ENCODE measurements at places on chromosomes 7 and 10.
A peak's percentile ranks its signal among the peaks of the same experiment; 100 is the strongest.

GRCh38 chr7:135998081-135998480 is 20.9 kb upstream of the MTPN start:
- DNase-seq = no peak

- DNase-seq = no peak
Observed at GRCh38 chr10:60862517-60862916, 81.5 kb downstream of the RHOBTB1 start.

DNA sequence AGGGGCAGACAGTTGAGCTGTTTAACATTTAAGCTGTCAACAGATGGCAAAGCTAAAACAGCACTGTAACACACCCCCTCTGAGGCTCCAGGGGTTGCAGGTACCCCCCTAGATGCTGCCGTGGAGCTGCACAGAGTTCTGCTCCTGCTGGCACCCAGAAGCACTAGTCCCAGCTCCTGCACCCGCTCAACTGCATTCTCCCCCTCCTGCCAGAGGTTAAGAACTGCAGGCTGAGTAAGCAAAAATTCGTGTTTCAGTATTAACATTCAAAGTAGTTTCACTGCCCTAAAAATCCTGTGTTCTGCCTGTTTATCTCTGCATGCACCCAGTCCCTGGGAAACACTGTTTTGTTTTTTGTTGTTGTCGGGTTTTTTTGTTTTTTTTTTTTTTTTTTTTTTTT is 790.8 kb upstream of the KCND2 start:
- no peak for DNase-seq

GRCh38 chr10:92995509-92995908 is 65.1 kb upstream of the CYP26C1 start:
- DNase-seq = no peak

DNA sequence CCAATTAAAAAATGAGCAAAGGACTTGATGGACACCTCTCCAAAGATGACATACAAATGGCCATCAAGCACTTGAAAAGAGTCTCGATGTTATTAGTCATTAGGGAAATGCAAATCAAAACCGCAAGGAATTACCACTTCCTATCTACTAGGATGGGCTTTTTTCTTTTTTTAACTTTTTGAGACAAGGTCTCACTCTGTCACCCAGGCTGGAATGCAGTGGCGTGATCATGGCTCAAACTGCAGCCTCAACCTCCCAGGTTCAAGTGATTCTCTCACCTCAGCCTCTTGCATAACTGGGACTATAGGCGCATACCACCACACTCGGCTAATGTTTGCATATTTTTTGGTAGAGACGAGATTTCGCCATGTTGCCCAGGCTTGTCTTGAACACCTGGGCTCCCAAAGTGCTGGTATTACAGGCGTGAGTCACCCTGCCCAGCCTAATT is 13.6 kb downstream of the NKX1-2 start:
- DNase-seq = no peak

GRCh38 chr7:778968-779451 is 51.9 kb upstream of the PRKAR1B start:
- no peak for DNase-seq

- no peak for DNase-seq
Observed at GRCh38 chr7:151403764-151404163, 6.1 kb downstream of the WDR86 start.

DNA sequence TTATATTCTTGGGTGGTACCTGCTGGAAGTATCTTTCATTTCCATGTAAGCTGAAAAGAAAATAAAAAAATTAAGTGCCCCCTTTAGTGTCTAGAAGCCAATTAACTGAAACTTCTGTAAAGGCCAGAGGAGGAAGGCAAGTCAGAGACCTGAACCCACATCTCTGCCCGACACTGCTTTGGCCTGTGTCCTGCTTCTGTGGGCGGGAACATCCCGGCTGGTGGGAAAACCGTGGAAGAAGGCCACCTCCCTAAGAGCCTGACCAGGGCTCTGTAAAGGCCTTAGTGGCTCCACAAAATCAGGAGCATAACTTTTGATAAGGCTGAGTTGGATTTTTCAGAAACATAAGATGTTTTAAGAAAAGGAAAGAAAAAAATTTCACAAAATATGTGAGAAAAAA is 9.4 kb downstream of the CPXM2 start:
- no peak for DNase-seq

DNA sequence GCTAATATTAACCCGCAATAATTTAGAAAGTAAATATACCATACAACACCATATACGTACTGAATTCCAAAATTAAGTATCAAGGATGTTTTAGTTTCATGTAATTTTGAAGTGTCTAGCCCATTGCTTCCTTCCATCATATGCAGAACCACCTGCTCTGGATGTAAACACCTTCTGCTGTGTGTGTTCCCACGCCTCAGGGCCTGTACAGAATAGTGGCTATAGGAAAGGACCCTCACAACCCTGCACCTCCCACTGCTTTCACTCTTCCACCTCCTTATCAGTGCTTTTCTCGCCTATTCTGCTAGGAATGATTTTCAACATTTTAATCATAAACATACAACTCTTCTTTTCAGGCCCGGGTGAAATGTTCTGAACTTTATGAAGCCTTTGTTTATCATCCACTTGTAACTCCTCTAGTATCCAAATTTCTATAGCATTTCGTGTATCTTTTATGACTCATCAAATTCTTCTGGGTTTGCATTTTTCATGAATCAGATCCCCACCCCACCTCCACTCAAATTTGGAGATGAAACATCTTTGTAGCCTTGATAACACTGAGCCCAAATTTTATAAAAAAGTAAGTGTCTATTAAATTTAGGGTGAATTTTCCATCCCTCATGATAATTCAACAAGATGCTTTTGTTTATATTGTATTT is 1106.8 kb upstream of the C7orf33 start:
- DNase-seq = no peak

DNA sequence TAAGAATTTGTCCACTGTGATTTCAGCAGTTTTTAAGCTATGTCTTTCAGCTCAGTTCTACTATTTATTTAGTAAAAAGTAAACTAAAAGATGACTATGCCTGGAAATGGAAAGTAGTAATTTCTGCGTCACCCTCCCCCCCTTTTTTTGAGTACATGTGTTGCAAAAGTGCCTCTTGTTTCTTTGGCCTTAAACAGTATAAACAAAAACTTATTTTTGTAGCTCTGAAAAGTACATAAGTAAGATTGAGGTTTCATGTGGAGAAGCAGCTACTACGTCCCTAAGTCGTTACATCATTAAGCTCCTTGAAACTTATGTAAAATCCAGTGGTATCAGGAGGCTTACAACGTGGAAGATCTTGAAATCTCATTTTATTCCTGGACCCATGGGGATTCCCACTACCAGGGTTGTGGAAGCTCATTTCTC is 46.3 kb upstream of the HBP1 start:
- no peak for DNase-seq

DNA sequence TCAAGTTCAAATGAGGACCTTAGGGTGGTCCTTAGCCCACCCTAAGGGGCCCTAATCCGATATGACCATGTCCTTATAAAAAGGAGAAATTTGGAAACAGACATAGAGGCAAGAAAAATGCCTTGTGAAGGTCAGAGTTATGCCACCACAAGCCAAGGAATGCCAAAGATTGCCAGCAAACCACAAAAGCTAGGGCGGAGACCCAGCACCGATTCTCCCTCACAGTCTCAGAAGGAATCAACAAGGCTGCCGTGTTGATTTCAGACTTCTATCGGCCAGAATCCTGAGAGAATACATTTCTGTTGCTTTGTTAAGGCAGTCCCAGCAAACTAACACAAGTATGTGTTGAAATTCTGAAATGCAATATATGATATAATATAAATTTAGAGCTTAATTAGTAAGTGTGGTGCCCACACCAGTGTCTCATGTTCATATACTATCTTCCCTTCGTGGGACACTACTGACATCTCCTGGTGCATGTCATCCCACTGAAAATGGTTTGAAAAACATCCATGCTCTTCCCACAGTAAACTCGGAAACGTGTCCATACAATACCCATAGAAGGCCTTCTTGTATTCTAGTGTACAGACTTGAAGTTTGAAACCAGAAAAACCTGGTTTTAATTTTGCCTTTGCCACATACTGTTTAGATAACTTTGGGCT is 349.0 kb downstream of the TNS3 start:
- no peak for DNase-seq

DNA sequence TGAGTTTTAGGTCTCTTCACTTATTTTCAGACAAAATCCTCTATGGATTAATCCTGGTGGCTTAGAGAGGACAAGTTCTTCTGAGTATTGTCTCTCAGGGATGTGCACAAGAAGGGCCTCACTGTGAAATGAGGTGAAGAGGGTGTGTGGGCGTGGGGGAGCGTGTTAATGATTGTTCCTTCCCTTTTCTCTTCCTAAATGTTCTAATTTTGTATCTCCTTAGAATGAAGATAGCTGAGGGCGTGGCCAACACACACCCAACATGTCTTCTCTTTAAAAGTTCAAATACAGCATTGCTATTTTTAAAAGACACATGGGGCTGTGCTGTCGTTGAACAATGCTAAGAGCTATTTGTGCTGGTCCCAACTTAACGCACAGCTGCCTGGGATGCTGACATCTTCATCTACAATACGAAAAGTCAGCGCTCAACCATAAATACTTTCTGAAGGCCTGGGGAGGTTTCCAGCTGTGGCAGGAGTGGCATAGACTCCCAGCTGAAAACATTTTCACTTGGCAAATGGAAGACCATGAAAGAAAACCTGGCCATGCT is 135.9 kb downstream of the JCAD start:
- no peak for DNase-seq

DNA sequence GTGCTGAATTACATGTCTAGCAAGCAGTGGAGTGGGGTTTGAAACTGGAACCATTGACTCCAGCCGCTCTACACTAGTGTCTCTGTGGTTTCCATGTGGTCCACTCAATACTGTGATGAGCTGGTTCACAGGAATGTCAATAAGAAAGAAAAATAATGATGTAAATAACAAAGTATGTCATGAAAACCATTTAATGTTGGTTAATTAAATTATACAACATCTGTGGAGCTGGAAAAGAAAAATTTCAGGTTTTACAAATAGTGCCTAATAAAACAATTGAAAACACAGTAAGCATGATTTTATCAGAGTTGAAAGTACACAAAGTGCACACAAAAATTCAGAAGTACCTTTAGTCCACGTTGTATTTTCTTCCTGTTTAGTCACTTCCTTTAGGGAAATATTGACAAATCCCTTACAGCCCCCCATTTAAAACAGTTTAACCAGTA is 28.7 kb upstream of the NAMPT start:
- no peak for DNase-seq

GRCh38 chr10:60236869-60237524 is 152.7 kb downstream of the ANK3 start:
- DNase-seq = no peak

DNA sequence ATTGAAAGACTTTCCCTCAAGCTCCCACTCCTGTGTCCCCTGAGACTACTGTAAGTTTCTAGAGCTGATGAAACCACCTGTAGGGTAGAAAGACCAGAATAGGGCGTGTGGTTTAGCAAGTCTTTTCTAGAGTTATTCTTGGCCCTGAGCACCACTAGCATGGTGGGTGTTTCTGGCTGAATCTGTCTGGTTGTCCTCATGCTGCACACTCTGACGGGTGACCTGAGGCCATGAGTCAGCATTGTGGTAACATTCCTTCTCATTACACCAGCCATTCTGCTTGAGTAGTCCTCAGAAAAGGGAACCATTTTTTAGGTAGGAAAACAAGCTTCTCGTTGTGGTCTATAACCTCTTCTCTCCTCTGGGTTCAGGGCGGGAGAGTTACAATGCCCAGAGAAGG is 250.3 kb downstream of the SNX13 start:
- DNase-seq = no peak

- DNase-seq = no peak
Observed at GRCh38 chr7:7228967-7229366, 46.6 kb downstream of the C1GALT1 start.

GRCh38 chr7:84786073-84786472 is 400.8 kb downstream of the SEMA3D start:
- DNase-seq = no peak

GRCh38 chr10:47008769-47009168 is 97.5 kb downstream of the PTPN20 start:
- DNase-seq = no peak

DNA sequence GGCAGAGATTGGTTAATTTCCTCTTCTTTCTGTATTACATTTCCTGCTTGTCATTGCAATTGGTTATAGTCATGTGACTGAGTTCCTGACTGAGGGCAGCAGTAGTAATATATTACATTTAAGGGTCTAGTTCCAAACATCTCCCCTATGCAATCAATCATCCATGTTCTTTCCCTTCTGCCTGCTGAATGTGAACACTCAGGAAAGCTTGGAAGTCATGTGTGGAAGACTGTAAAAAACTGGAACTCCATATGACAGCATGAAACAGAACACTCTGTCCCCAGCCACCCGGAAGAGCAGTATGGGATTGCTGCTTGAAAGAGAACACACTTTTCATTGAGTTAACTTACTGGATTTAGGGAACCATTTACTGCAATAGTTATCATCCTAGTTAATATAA is 459.7 kb upstream of the SEMA3A start:
- no peak for DNase-seq

DNA sequence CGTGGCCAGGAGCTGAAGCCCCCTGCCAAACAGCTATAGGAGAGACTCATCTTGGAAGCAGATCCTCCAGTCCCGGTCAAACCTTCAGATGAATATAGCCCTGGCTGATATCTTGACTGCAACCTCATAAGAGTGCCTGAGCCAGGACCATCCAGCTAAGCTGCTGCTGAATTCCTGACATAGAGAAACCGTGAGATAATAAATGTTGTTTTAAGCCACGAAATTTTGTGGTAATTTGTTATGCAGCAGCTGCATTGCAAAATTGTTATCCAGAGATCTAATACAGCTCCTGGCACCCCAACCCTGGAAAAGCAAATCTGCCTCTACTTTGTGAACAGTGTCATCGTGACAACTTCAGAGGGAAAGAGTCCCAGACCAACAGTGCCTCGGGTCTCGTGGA is 119.9 kb downstream of the CREB5 start:
- no peak for DNase-seq

GRCh38 chr7:101814991-101815825 is 2.2 kb upstream of the CUX1 start:
- peak; percentile 39 for DNase-seq

- no peak for DNase-seq
Observed at GRCh38 chr10:118735294-118735693, 19.5 kb downstream of the CACUL1 start.

DNA sequence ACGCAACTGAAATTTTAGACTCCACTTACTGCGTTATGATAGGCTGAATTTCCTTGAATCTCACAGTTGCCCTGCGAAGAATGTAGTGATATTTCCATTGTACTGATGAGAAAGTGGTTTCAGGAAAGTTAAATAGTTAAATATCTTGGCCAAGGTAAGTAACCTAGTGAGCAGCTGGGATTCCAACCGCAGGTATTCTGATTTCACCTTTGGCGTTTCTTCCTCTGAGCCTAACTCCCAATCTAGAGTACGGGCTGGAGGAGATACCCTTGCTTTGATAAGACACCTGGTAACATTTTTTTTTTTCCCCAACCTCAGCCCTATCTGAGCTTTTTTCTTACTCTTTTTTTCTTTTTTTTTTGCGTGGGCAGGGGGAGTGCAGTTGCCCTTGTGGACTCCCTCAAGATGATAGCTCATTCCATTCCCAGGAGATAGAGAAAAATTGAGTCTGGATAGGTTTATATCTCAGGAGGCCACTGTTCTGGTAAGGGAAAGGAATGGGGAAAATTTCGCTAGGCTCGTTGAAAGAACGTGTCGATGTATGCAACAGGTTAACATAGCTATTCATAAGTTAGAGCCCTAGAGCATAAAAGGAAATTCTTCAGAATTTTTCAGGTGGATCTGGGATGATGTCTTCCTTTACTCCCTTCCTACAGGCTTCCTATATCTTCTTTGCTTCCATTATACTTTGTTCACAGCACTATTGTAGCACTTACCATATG is 3.1 kb upstream of the TAS2R38 start:
- no peak for DNase-seq

GRCh38 chr7:13794581-13794980 is 194.9 kb downstream of the ETV1 start:
- no peak for DNase-seq

GRCh38 chr7:74178632-74179031 is 4.5 kb downstream of the EIF4H start:
- no peak for DNase-seq

All from stimulated activated CD8-positive, alpha-beta memory T cell treated with anti-CD3 and anti-CD28 coated beads, Interleukin-4, amount 100 ng/mL, for 1 hour (primary cell).